ENCODE measurements at places on chromosomes 4 and X.

- no peak for DNase-seq
These were observed 36.7 kb downstream of the DIAPH2 start for GRCh38 chrX:96721354-96721753.

DNA sequence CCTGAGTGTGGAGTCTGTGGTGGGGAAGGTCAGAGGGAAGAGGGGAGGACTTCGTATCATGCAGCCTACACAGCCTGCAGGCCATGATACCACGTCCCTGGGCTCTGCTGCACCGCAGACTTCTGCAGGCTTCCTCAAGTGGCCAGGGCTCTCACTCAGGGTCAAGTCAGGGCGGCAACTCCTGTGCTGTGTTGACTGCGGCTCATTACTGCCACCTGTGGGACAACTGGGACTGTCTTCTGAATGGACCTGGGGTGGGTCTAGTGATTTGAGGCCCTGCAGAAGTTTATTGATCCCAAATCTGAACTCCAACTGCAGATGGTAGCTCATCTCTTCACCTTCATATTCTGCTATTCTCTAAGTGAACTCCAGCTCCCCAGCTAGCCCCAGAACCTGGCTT lies 167.1 kb downstream of the NSUN7 start:
- DNase-seq: peak; percentile 6

GRCh38 chr4:174099712-174100111 lies 183.8 kb downstream of the FBXO8 start:
- no peak for DNase-seq

DNA sequence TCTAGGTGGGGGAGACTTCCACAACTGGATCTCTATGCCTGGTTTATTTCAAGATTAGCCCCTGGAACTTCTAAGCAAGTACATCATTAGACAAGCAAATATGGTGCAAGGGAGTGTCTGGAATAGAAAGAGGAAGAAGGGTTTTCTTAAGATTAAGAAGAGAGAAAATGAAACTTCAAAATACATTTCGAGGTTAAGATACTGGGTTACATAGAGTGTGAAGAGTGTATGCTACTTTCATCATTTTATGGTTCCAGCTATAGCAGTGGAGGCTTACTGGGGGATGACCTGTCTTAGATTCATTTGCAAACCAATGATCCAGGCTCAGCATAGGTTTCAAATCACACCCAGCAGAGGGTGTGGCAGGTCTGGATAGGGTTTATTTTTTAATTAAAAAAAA lies 144.4 kb upstream of the GATB start:
- no peak for DNase-seq

DNA sequence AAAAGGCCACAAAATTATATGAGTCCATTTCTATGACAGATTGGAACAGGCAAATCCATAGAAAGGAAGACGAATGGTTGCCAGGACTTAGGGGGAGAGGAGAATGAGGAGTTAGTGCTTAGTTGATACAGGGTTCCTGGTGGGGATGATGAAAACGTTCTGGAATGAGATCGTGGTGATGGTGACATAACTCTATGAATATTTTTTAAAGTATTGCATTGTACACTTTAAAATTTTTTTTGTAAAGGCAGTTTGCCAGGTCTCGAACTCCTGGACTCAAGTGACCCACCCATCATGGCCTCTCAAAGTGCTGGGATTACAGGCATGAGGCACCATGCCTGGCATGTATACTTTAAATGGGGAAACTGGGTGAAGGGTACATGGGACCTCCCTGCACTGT lies 9.9 kb upstream of the CCNQ start:
- DNase-seq: no peak

DNA sequence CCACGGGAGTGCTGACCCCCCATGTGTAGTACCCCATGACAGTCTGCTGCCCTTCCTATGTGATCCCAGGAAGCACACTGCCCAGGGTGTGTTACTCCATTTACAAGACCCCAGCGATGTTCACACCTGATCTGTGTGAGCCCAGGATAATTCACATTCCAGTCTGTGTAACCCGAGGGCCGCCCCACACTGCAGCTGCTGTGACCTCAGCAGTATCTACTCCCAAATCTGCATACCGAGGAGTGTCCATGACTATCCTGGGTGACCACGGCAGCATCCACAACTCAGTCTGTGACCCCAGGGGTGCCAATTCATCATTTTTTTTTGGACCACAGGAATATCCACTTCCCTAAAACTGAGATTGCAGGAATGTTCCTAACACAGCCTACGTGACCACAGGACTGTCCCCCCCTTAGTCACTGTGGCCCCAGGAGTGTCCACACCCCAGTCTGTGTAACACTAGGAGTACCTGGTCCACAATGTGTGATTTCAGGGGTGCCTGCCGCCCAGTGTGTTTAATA lies 7.8 kb upstream of the GLOD5 start:
- DNase-seq: no peak

DNA sequence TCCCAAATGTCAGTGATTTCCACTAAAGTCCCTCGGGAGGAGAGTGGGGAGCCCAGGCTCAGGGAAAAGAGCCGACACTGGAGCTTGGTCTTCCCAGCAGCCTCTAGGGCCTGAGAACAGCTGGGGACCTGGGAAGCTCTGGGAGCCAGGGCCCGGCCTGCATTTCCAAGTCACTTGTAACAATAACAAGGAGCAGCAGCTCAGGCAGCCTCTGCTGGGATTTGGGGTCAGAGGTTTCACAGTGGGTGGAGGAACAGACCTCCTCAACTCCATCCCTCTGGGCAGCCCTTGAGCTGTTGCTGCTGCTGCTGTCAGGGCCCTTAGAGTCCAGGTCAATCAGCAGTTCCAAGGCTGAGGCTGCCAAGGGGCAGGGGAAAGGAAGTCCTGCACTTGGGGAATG lies 11.1 kb downstream of the STARD8 start:
- DNase-seq: no peak

GRCh38 chr4:83189631-83190136 lies 75.2 kb upstream of the PLAC8 start:
- no peak for DNase-seq

DNA sequence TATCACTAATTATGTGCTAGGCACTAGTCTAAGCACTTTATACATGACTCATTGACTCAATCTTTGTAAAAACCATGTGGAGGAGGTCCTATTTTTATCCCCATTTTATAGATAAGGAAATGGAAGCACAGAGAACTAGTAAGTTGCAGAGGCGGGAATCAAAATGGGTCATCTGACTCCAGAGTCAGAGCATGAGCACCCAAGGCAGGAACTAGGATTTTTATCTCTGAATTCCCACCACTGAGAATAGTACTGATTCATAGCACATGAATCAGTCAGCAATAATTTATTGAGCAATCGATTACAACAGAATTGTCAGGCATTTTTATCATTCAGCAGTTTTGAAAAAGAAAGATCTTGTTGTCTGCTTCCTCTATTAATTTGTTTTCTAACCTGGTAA lies 19.3 kb downstream of the SCARB2 start:
- no peak for DNase-seq

DNA sequence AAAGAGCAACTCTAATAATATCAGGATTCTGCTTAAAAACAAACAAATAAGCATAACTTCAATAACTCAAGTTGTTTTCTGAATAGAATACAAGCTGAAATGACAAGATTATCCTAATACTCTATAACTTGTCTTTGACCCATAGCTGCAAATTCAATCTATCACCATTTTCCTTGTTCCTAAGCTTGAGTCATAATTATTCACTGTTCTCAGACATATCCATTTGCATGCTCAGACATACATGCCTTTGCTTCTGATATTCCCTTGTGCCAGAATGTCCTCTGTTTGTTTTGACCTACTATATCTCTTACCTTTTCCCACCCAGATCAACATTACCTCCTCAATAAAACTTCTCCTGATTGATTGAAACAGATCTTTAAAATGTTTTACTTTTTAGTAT lies 109.7 kb downstream of the SNCA start:
- DNase-seq: no peak

DNA sequence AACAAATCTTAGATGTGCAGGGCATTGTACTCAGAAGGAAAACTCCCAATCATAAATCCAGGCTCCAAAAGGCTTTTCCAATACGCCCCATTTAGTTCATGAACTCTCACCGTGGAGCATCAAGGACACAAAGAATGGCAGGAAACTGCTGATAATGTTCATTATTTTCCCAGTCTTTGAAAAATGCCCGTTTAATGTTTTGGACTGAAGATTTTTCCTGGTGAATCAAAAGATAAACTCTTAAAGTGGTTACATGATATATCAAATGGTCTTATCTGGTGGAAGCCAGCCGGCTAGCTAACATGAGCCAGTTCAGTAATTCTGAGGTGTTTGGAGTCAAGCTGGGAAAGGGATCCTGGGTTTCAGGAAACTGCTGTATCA lies 62.1 kb upstream of the AP1S2 start:
- DNase-seq: no peak

GRCh38 chr4:153260553-153261300 lies 56.5 kb downstream of the TRIM2 start:
- DNase-seq: no peak

- peak; percentile 33 for DNase-seq
These were observed 32.8 kb downstream of the ELOVL6 start for GRCh38 chr4:110165382-110166286.

- no peak for DNase-seq
These were observed 811 bp downstream of the ANKRD50 start for GRCh38 chr4:124711471-124712371.

DNA sequence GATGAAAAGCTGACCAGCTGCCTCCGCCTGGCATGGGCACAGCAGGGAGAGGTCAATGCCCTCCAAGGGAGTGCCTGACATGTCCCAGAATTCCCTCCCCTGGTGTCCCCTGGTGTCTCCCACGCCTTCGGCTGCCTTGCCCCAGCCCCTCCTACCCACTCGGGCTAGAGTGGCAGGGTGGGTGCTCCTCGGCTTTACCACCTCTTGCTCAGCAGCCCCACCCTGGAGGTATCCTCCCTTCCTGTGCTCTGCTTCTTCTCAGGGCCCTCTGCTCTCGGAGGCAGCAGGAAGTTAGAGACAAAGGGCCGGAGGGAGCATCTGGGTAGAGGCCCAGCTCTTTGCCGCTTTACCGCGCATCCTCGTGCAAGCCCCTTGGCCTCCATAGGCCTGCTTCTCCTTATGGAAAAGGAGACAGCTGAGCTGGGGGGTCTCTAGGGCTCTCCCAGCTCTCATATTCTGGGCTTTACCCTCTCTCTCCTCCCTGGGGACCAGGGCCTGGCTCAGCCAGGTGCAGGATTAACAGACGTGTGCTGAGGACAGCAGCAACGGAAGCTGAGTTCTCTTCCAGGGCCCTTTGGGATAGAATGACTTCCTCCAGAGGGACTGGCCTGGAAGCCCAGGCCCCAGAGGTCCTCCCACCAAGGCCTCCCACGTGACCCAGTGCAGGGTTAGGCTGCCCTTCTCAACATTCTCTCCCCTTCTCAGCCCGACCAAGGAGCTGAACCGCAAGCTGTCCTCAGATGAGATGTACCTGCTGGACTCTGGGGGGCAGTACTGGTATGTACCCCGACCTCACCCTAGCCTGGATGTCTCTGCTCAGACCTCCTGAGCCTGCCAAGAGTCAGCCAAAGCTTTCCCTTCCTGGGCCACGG lies 17.2 kb downstream of the XPNPEP2 start:
- no peak for DNase-seq

DNA sequence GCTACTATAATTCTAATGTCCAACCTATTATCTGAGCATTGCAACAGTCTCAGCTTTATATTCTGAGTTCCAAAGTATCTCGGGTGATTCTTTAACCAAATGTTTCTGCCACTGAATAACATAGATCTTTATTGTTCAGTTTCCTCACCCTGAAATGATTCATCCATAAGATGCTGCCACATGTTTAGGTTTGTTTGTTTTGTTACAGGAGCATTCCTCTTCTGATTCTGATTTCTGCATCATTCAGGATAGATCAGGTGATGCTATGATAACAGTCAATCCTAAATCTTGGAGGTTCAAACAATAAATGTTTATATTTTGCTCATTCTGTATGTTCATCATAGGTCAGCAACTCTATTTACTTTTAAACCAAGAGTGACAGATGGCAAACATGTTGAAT lies 927.6 kb downstream of the PCDH7 start:
- DNase-seq: no peak

GRCh38 chr4:2837904-2838496 lies 5.6 kb upstream of the ADD1 start:
- peak; percentile 52 for DNase-seq

- no peak for DNase-seq
These were observed 3.5 kb downstream of the ARMCX4 start for GRCh38 chrX:101488796-101489195.

GRCh38 chr4:53586121-53586816 lies 5.0 kb downstream of the LNX1 start:
- no peak for DNase-seq

GRCh38 chr4:152258391-152258790 lies 277.5 kb downstream of the FBXW7 start:
- DNase-seq: no peak

DNA sequence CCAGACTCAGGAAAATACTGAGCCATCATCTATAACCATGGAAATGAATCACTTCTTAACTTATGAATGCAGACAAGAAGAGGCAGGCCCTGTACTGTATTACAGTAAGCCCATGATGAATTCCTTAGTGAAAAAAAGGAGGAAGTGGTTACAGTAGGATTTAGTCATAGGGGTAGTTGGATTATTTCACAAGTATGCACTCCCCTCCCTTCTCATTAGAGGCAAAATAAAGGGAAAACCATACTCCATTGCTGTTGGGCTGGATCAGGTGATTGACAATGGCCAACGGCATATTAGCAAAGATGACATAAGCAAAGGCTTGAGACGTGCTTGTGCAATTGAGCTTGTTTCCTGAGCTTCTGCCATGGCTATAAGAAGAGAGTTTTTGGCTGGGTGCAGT lies 181.1 kb upstream of the PRPS2 start:
- no peak for DNase-seq

DNA sequence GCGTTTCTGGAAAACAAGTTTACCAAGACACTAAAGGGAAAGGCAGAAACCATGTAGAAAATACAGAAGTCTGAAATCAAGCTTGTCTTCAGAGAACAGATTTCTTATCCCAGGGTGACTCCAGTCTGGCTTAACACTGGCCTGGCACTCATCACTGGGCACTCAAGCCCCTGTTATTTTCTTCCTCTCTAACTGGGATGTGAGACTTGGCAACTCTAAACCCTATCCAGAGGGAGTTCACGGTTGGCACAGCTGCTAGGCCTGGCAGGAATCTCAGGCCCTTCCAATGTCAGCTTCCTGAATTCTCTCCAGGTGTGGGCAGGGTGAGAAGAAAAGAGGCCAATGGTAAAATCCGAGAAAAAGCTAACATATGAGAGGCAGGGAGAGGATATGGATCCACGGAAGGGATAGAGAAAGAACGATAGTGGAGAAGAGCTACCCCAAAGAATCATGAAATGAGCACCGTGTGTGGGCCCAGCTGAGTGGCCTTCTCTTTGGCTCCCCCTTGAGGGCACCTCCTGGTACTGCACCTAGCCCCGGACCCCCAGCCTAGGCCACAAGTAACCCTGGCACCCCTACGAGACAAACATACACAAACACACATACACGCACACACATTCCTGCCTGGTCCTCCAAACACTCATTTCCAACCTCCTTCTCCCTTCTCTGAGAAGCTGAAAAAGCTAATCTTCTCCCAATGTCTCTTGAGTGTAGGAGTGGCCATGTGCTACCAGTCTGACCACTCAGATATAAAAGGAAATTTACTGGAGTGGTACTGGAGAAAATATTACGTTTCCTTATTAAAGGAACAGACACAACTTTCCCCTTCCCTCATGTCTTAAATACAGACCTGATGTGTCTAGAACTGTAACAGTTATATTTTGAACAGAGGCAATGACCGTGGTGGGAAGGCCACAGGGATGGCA lies 16.6 kb upstream of the PTCHD1 start:
- DNase-seq: no peak

- DNase-seq: no peak
These were observed 956 bp downstream of the TAPT1 start for GRCh38 chr4:16225167-16225862.

- DNase-seq: no peak
These were observed 15.7 kb downstream of the FAM184B start for GRCh38 chr4:17765514-17766286.

Measured in activated T-cell treated with anti-CD3 and anti-CD28 coated beads for 1 hour (primary cell).